ENCODE measurements at places on chromosomes 3 and 15.

- DNase-seq = no peak
These were observed 211.4 kb downstream of the NR1D2 start for GRCh38 chr3:24156466-24156865.

DNA sequence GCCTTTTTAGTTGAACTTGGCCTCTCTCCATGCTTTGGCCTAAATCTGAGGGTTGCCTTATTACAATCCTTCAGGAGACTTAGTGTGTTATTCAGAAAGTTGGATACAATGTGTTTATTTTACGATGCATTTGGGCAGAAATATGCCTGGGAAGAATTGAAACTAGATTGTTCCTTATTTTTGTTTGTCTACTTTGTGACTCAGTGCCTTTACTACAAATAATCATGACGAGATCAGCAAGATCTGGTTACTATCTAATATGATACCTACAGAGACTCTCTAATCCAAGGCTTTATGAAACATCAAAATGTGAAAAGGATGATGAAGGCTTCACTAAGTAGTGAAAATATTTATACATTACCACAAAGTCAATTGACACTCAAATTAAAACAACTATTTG, 82.2 kb downstream of the RBMS3 start:
- no peak for DNase-seq

GRCh38 chr15:92636908-92637481, 18.6 kb downstream of the FAM174B start:
- no peak for DNase-seq

DNA sequence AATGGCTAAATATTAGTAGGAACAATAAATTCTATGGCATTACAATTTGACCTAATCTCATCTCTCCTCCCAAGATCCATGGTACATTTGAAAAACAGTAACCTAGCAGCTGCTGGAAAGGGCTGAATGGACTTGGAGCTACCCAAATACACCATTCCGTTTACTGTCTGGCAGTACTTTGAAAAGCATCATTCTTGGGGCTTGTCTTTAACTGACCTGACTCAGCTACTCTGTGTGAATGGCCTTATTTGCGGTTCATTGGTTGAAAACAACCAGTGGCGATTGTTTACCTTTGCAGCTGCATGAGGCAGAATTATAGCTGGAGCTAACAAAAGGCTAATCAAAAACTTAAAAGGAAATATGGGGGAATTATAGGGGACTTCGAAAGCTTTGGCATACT, 311.2 kb upstream of the MCTP2 start:
- DNase-seq = no peak

GRCh38 chr15:94917068-94917467, 685.7 kb downstream of the MCTP2 start:
- DNase-seq = no peak

DNA sequence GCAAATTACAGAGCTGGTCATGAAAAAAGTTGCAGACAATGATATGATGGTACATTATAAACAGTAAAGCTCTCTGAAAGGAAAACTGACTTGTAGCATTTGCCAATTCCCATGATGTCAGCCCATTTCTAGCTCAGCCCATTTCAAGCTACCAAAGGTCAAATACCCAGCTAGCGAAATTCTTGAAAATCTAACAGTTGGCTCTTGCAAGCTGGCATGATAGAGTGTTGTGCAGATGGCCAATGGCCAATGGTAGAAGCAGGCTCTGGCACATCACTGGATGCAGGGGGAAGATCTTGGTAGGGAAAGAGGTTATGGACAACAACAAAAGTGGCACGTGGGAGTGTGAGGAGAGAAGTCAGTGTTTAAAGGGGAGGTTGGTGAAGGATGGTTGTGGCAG, 36.7 kb downstream of the RASGRF1 start:
- no peak for DNase-seq

DNA sequence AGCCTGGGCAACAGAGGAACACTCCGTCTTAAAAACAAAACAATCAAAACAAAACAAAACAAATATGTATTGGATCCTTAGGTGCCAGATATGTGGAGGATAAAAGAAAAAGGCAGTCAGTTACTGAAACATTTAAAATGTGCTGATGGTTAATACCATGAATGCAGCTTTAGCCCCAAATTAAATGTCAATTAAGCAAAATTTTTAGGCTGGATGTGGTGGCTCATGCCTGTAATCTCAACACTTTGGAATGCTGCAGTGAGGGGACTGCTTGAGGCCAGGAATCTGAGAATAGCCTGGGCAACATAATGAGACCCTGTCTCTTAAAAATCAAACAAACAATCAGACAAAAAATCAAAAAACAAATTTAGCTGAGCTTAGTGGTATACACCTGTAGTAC, 8.5 kb upstream of the CHMP2B start:
- no peak for DNase-seq

- DNase-seq = no peak
These were observed 24.1 kb upstream of the GP9 start for GRCh38 chr3:129036222-129037092.

DNA sequence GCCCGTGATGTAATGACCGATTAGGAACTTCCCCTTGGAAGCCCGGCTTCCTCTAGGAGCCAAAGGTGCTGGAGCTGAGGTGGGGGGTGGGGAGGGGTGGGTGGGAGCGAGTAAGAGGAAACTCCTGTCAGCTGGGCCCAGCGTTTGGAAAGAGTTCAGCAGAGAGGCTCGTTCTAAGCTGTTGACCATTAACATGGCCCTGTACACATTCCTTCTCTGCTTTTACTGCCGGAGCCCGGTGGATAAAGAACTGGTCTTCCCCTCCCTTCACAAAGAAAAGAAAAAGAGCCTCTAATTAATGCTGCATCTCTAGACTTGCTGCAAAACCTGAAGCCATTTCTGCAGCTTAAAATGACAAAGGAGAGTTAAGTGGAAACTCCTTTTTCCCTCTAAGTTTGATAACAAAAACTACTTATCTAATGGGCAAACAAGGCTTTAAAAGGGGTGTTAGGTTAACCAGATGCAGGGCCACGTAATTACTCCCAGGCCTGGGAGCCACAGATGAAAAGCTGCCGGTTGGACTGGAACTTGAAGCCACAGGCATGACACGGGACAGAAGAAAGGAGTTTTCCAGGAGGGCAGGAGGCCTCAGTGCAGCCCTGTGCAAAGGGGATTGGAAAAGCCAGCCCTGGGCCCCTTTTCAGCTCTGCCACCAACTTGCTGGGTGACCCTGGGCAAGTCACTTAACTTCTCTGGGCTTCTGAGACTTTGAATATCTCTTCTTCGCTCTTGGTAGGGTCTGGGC, 71.3 kb downstream of the SMAD6 start:
- DNase-seq = no peak

- DNase-seq = no peak
These were observed 49.2 kb downstream of the KATNBL1 start for GRCh38 chr15:34160735-34161134.

GRCh38 chr3:167394003-167394402, 13.9 kb upstream of the ZBBX start:
- no peak for DNase-seq

DNA sequence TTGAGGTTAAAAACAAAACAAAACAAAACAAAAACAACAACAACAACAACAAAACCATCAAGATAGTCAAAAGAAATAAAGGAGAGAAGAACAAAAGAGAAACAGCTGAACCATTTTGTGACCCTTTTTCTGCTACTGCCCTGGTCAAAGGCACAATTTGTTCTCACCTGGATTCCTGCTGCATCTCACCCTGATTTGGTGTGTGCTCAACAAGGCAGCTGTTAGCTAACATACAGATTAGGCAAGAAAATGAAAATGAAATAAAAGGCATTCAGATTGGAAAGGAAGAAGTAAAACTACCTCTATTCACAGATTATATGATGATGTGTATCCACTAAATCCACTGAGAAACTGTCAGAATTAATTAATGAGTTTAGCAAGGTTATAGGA, 28.7 kb upstream of the XIRP1 start:
- DNase-seq = no peak

DNA sequence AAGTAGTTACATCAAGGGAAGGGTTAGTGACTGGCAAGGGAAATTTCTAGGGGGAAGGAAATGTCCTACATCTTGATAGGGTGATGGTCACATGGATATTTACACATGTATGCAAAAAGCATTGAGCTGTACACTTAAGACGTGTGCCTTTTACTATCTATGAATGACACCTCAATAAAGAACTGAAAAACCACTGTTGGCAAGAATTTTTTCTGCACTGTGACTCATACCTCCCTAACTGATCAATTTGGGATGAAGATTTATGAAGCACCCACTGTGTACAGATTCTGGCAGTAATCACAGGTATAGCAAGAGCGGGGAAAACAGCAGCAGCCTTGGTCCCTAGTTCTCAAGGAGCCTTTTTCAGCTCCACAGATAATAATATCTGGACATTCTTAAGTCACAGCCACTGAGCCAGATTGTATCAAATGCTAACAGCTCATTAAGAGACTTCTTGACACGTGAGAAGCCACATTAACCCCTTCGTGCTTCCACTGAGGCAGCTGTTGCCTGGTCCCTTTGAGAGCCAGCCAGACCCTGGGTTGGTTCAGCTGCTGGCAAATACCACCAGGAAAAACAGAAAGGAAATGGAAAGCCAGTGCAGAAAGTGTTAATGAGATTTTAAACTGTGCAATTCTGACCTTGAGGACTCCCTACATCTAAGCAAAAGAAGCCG, 32.0 kb upstream of the GALNT15 start:
- DNase-seq = no peak

DNA sequence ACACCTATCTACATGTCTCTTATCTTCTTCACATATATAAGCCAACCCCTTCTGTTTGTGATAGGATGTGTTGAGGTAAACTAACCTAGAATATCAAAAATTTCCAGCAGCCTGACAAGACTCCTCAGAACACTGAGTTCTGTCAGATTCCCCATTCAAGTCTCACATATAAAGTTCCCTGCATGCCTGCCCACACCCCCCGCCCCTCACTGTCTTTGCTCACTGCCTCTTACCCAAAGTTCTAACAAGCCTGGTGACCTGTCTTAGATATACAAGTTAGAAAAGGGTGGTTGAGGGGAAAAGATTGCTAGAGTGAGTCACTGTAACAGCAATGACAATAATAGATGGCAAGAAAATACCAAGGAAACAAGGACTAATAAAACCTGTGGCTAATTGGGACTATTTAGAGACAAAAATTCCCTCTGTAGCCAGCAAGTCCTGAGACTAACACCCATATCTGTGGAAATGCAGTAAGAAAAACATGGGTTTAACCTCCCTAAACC, 40.1 kb downstream of the FBXO22 start:
- no peak for DNase-seq

- no peak for DNase-seq
These were observed 401.7 kb downstream of the NLGN1 start for GRCh38 chr3:173799060-173799816.

DNA sequence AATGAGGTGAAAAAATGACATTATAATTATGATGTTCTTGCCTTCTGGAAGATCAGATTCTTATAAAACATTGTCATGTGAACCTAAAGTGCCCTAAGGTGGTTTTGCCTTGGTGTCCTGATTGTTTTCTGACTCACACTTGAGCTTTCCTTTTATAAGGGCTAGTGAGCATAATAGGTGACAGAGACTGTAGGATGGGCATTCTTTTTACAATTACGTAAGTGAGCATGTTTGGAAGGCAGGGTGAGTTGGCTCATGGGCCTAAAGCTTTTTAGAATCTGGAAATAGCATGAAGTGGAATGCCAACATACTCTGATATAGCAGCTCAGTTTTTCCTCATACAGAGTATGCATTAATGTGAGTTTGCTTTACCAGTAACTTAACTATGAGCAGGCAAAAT, 41.2 kb downstream of the CRYBG3 start:
- no peak for DNase-seq

- DNase-seq = no peak
These were observed 12.7 kb upstream of the CFAP91 start for GRCh38 chr3:119690043-119690656.

Measured in effector memory CD4-positive, alpha-beta T cell (primary cell).